Stromal cell of bone marrow (primary cell): ENCODE measurements at places on chromosomes 4 and X.

- DNase-seq = no peak
Observed at GRCh38 chr4:148126825-148127224, 315.4 kb downstream of the NR3C2 start.

- no peak for DNase-seq
Observed at GRCh38 chr4:124146068-124146467, 566.5 kb downstream of the ANKRD50 start.

- no peak for DNase-seq
Observed at GRCh38 chr4:104942990-104943743, 203.5 kb upstream of the TET2 start.

DNA sequence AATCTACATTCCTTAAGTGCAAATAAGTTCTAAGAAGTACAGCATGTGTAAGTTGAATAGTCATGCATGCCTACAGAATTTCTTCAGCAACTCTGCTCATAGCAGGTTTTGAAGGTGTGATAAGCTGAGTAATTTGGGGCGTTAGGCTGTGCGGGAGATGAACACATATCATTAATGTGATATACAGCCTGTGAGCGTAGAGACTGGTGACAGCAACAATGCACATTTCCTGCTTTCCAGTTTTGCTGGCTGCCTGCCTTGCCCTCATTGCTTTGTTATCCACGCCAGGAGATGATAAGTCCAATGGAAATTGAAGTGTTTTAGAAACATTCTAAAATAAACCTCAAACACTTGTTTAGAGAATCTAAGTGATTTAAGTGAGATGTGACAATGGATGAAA is 1709.4 kb downstream of the ARAP2 start:
- no peak for DNase-seq

DNA sequence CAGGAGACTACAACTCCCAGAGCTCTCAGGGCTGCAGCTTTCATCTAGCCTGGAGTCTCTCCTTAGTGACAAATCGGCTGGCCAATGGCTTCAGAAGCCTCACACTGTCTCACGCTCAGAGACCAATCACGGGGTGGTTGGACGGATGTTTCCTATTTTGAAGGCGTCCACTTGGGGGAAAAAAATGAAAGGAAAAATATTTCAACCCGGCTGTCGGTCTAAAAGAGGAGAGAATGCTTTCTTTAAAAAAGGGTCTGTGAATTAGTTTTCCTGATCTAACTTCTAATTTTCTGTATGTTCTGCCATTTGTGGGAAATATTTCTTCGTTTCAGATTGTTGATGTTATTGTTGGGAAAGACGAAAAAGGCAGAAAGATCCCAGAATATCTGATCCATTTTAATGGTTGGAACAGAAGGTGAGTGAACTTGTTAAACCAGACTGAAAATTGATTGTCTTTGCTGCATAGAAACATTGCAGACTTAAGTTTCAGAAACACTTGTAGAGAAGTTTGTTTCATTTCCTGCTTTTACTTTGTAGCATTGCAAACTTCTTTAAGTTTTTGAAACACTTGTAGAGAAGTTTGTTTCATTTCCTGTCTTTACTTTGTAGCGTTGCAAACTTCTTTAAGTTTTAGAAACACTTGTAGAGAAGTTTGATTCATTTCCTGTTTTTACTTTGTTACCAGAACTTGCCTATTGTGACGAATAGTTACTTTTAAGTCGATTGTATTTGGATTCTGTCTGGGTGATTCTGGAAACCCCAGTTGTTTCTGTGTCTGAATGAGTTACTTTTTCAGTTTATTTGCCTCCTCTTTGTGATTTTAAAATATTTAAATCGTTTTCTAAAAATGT is 1.6 kb downstream of the MSL3 start:
- peak; percentile 94 for DNase-seq

DNA sequence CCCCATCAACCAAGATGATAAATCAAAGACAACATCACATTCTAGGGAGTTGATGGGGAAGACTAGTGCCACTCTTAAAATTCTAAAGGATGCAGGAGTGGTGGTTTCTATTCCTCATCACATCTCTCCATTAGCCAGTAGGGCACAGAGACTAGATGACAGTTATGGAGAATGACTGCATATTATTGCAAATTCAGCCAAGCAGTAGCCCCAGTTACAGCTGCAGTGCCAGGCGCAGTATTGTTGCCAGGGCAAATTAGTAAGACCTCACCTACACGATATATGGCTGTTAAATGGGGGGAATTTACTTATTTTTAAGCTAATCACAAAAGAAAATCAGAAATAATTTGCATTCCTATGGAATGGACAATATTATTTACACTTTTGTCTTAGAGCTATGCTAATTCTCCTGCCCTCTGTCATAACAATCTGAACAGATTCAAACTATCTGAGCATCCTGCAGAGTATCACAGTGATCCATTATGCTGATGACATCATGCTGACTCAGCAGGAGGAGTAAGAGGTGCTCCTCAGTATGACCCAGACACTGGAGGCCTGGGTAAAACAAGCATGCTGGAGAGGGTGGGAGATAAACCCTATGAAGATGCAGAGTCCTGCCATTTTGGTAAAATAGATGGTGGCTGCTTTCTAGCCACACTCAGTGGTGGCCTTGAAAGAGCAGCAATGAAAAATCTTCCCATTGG is 24.7 kb downstream of the ETNPPL start:
- DNase-seq = peak; percentile 12

DNA sequence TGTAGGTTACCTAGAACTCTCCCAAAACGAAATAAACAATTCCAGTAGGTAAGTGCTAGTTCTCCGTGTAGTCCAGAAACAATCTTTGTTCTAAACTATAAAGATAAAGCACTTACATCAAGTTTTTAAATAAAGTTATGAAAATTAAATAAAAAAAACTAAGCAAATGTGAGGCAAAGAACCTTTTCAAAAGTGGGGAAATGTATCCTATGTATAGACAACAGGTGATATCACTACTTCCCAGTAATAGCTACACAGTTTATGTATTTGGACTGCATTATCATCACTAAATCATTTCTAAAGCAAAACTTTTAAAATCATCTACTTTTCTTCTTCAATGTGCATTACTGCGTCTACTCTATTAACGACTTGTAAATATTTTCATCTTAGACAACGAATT is 2.0 kb downstream of the YTHDC1 start:
- DNase-seq = no peak

- peak; percentile 19 for DNase-seq
Observed at GRCh38 chrX:138765051-138765450, 53.5 kb upstream of the FGF13 start.

DNA sequence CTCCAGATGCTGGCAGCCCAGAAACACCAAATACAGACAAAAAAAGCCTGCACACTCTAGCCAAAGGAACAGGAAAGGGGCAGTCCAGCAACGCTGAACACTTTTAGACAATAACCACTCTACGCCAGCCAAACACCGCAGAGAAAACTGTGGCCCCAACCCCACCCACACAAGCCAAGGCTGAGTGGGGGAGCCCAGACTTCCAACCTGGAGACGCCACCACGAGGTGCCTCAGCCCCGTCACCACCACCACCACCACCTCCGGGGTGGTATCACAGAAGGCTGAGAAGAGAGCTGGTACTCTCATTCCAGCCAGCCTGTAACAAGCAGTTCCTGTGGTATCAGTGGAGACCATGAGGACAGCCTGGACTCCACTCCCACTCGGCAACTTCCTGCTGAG is 22.8 kb downstream of the MEPE start:
- DNase-seq = no peak

DNA sequence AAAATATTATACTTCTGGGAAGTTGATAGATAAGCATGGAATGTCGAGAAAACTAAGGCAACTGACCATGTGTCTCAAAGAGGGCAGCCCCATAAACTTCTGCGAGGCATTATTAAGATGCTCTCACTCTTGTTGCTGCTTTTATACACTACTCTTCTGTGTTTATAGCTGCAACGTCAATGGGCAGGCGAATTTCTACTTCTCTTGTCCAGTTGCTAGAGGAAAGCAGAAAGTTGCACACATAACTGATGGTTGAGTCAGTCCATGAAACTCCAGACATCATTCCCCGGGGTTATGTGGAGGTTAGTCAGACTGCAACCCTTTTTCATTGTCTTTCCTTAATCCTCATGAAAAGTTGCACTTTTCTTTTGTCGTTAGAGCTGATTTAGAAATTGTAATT is 39.8 kb downstream of the VCX3B start:
- peak; percentile 24 for DNase-seq

GRCh38 chr4:44760142-44760898 is 34.0 kb upstream of the GNPDA2 start:
- peak; percentile 18 for DNase-seq

DNA sequence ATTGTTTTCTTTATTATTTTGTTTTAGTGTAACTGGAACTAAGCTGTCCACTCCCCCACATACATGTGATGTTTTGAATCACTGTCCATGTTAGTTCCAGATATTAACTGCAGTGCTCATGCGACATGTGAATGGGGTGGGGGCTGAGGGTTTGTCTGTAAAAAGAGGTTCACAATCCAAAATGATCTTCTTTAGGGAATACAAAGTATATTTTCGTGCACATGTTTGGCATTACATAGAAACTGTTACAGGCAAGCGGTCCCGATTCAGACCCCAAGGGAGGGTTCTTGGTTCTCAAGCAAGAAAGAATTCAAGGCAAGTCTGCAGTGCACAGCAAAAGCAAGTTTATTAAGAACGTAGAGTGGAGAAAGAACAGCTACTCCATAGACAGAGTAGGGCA is 296.5 kb upstream of the CLNK start:
- no peak for DNase-seq

DNA sequence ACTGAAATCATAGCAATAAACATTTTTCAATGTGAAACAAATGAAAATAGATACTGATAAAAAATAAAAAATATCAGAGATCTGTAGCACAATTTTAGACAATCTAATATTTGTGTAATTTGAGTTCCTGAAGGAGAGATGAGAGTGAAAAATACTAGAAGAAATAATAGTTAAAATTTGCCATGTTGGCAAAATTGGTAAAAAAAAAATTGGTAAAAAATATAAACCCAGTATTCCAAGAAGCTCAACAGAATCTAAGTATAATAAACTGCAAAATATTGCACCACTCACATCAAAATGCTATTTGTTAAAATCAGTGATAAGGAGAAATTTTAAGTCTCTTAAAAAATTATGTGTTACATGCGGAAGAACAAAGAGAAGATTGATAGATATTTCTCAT is 1680.7 kb downstream of the PCDH7 start:
- no peak for DNase-seq

GRCh38 chr4:1961038-1961437 is 47.7 kb downstream of the NELFA start:
- no peak for DNase-seq
